Activated CD8-positive, alpha-beta T cell treated with anti-CD3 and anti-CD28 coated beads, Interleukin-2, amount 10 ng/mL, durations not matched to agents 7 days and 5 days (primary cell): ENCODE measurements at places on chromosomes 3 and 15. TPM values are rescaled to one million over a fixed set of nuclear protein-coding genes. Genes with fewer than 3 reads are reported as not detected.

GRCh38 chr15:38961456-38961855 lies 396.8 kb upstream of the RASGRP1 start:
- DNase-seq, result no peak

GRCh38 chr15:70140025-70140542 lies 42.4 kb upstream of the TLE3 start:
- DNase-seq, result no peak

- no peak for DNase-seq
Observed at GRCh38 chr3:57758686-57759085, 2.6 kb downstream of the SLMAP start.

DNA sequence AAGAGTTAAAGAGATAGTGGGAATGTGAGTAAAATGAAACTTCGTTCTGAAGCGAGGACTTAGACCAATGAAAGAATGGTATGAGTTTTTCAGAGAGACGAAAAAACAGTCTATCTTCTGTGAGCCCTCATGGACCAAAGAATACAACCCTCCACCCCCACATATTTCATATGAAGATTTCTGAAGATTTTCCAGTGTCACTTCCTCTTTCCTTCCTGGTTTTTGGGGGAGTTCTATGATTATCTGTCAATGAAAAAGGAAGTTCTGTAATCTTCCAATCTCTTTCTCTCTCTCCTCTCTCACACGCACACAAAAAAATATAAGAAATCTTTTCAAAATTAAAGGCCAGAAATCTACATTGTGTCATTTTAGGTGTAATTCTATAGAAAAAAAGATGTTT lies 27.7 kb downstream of the CMSS1 start:
- DNase-seq, result no peak

Gene CD276
- not detected for total RNA-seq

- no peak for DNase-seq
Observed at GRCh38 chr15:55917881-55918296, 75.5 kb downstream of the NEDD4 start.

Gene OXTR
- total RNA-seq, result 0.70 TPM

Gene ROPN1
- not detected for total RNA-seq

Gene KLF15
- total RNA-seq, result not detected

GRCh38 chr3:154792828-154793227 lies 287.3 kb upstream of the MME start:
- DNase-seq, result no peak

Gene CTXN2
- total RNA-seq, result not detected

GRCh38 chr15:34336231-34336990 lies 1.2 kb downstream of the SLC12A6 start:
- DNase-seq, result peak; percentile 36

GRCh38 chr3:45489730-45490309 lies 101.4 kb downstream of the LARS2 start:
- no peak for DNase-seq

DNA sequence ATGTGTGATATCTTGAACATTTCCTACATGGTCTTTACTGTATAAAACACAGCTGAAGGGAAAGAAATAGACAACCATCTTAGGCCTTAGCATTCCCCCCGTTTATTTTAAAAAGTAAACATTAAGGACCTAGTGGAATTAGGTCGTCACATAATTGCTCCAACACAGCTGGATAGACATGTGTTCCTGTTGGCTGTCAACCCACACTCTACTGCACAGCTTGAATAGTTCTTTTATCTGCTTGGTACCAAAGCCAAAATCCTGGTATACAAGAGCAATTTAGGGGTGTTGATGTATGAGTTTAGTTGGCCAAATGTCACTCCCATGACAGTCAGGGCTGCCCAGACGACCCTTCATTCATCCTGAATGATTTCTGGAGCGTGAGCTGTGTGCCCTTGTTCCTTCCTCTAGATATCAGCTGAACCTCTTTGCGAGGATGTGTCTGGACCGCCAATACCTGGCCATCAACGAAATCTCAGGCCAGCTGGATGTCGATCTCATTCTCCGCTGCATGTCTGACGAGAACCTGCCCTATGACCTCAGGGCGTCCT lies 179.7 kb downstream of the ITPR1 start:
- no peak for DNase-seq

DNA sequence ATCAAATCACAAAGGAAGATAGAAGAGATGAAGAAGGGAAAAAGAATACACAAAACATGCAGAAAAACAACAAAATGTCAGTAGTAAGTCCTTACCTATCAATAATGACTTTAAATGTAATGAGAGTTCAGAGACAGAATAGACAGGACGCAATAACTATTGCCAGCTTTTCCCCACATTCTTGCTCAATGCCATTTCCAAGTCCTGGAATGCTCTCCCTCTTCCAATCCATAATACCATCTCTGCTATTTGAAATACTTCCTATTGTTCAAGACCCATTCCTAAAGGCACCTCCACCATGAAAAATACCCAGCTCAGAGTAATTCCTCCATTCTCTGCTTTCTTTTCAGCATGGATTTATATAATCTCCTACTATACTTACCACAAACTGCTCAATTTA lies 33.4 kb downstream of the CCDC54 start:
- DNase-seq, result no peak

- no peak for DNase-seq
Observed at GRCh38 chr15:57343498-57343897, 32.8 kb upstream of the CGNL1 start.

- no peak for DNase-seq
Observed at GRCh38 chr3:160709477-160710182, 32.7 kb downstream of the ARL14 start.

Gene TTLL13
- total RNA-seq, result 1.3 TPM

Gene ZNF662
- 1.7 TPM for total RNA-seq

DNA sequence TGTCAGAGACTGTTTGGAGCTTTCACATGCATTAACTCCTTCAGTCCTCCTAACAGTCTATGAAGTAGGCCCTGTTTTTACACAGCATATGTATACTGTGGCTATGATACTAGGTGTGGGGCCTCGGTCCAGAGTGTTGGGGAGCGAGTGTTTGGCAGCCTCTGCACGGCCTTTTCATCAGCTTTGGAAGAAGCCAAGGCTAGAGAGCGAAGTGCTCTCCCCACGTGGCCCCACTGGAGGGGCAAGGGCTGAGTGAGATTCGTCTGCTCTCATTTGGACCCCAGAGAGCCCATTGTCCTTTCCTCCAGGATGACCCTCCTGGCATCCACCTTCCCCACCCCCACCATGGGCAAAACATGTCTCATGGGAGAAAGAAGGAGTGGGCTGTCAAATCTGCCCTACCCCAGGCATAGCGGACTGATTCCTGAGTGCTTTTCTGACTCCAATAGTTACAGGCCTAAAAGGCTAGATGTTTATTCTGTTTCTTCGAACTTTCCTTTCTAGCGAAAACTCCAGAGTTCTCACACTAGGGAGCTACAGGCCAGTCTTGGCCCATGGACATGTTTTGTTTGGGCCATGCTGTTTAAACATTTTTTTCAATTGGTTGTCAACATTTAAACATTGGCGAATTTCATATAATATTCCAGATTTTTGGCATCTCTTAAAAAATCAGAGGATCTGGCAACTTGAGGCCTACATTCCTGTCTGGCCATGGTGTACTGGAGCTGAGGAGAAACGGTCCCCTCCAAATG lies 76.0 kb downstream of the EEFSEC start:
- DNase-seq, result no peak

DNA sequence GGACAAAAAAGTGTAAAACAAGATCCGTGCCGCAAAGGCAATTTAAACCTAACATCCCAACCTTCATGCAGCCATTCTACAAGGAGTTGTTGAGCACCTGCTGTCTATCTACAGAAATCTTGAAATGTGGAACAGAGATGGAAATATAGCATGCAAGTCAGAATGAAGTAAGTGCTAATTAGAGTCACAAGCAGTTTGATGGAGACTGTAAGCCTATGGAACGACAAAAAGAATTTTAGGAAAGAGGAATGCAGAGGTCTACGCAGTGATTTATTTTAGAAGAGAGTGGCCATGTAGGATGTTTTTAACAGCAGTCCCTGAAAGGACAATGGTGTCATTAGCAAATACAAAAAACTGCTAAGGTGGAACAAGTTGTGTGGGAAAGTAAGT lies 851 bp upstream of the DCBLD2 start:
- DNase-seq, result no peak

GRCh38 chr3:196843435-196844110 lies 24.1 kb upstream of the SENP5 start:
- DNase-seq, result no peak

DNA sequence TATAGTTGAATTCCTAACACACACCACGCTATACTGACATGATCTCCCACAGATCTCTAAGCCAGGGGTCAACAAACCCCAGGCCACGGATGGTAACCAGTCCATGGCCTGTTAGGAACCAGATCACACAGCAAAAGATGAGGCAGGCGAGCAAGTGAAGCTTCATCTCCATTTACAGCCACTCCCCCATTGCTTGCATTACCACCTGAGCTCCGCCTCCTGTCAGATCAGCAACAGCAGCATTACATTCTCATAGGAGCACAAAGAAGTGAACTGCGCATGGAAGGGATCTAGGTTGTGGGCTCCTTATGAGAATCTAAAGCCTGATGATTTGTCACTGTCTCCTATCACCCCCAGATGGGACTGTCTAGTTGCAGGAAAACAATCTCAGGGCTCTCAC lies 2.7 kb downstream of the PDCD7 start:
- DNase-seq, result no peak

- DNase-seq, result no peak
Observed at GRCh38 chr3:169998668-169999131, 32.1 kb downstream of the SEC62 start.

Gene SHF
- total RNA-seq, result 0.57 TPM

- DNase-seq, result no peak
Observed at GRCh38 chr3:43704697-43705096, 14.0 kb downstream of the ABHD5 start.

Gene FGF7
- 0.11 TPM for total RNA-seq

- DNase-seq, result no peak
Observed at GRCh38 chr3:127035677-127036076, 52.8 kb downstream of the PLXNA1 start.

DNA sequence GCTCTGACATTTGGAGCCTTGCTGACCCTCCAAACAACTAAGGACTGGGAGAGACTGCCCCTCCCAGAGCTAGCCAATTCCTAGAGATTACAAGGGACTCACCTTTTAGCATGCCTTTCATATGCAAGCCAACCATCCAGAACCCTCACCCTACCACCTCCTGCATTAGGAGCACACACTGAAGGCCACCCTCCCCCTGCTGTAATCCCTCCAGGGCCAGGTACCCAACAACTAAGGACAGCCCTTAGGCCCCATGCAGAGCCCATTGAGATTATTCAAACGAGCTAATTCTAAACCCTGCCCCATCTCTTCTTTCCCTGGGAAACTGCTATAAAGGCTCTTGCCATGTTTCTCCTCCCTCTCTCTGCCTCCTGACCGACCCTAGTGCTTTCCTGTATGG lies 352.6 kb downstream of the ERC2 start:
- DNase-seq, result no peak

DNA sequence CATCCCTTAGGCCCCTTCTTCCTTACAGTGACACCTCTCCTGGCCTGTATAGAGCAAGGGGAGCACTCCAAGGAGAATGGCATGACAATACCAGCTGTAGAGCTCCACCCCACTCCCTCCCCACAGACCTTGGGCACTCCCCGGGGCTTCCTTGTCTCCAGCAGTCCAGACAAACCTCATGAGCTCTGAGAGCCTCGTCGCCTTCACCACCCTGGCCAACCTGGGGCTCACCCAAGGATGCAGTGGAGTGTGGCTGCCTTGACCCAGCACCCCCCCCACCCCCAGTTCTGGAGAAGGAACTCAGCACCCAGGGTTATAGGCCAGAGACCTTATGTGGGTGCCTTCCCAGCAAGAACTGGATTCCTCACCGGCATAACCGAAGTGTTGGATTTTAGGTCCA lies 7.4 kb upstream of the SLCO2A1 start:
- DNase-seq, result no peak

DNA sequence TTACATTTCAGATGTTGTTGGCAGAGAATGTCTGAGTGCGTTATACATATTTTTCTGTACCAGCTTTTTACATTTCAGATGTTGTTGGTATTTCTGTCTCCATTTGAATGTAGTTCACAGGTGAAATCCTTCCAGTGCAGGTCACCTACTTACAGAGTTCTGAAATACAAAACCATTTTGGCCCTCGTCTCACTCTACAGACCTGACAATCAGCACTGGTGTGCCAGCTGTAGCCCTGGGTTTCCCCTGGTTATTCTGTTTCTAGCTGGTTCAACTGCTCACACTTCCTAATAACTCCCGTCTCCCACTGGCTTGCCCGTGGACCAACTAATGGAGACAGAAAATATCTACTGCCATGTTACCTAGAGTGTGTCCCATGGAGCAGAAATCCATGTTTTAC lies 87.5 kb upstream of the CDIN1 start:
- no peak for DNase-seq

Gene CYP11A1
- not detected for total RNA-seq

- DNase-seq, result no peak
Observed at GRCh38 chr3:153442799-153443487, 280.9 kb downstream of the RAP2B start.

Gene SLC2A2
- total RNA-seq, result not detected

Gene GPR171
- 115 TPM for total RNA-seq

DNA sequence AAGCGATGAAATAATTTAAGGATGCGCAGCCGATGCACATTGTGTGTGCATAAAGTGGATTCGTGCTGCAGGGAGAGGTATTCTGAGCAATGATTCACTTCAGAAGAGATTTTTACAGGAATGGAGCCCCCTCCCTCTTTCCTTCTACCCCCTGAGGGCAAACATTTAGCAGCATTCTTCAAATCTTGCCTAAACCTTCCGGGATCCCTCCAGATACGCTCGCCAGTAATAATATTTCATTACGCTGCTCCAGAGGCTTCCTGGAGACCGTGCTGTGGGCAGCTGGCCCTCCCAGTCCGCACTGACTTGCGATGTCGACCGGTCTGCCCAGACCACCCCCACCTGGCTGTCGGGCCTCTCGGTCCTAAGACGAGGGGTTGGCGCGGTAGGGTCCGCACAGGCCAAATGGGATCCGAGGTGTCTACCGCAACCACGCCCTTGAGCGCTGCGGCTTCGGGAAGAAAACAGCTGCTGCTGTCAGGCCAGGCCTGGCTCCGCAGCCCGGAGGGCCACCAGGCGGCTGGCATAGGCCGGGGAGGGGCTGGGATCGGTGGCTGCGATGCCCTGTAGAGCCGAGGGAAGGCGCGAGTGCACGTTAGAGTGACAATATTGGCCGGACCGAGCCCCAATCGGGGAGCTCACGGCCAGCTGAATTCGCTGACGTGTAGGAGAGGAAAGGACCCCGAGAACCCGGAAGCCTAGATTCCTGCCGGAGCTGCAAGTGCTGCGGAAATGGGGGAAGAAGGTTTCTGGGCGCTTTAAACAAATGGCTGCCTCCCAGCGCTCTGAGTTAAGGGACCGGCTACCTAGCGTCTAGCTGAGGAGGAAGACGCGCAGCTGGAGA lies 14.3 kb downstream of the ZIC4 start:
- no peak for DNase-seq

DNA sequence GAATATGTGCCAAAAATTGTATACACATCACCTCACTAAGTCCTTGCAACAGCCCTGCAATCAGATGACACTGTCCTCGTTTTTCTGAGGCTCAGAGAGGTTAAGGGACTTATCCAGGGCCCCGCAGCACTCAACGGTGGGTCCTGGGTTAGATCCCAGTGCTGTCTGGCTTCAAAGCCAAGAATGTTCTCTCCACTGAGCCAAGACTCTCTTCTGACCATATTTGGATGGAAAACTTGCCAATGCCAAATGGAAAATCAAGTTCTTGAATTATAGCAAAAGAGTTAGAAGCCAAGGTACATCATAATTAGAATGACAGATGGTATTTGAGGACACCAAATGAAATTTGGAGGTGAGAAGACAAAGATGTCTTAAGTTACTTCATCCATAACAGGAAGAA lies 75.9 kb downstream of the NCEH1 start:
- DNase-seq, result no peak

- DNase-seq, result no peak
Observed at GRCh38 chr3:27643355-27643754, 78.8 kb downstream of the EOMES start.

Gene TNFAIP8L3
- not detected for total RNA-seq
